ENCODE measurements at places on chromosomes 12 and 14.

DNA sequence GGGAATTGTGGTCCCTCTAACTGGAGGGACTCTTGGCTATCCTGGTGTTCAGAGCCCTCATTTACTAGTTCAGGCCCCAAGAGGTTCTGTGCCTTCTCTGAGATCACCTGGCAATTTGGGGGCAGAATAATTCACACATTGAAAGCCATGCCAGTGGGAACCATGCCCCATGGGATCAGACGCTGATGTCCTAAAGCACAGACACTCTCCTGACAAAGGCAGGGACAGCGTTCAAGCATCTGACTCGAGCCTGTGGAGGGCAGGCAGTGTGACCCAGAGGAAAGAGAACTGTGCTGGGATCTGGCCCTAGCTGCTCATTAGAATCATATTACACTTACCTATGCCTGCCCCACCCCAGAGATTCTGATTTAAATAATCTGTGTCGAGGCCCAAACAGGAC, 2.4 kb upstream of the ASB2 start:
- no peak for DNase-seq

DNA sequence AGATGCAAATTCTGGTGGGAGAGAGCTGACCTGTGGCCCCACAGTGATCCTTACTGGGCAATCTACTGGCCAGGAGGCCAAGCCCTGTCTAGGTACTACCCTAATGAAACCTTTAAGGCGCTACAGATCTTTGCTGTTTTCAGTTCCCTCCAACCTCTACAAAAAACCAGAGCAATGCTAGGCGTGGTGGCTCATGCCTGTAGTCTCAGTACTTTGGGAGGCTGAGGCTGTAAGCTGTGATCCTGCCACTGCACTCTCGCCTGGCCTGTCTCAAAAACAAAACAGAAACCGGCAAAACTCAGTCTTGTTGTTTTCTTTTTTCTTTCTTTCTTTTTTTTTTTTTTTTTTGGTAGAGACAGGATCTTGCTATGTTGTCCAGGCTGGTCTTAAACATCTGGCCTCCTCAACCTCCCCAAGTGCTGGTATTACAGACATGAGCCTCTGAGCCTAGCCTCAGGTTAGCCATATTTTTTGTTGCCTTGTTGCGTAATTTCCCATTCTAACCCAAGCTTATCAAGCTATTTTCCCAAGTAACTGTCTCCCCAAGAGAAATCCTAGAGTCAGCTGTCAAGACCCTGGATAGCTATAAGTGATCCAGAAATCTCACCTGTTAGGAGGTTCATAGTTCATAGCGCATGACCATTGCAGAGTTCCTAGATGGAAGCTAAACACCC, 2.8 kb downstream of the ETFBKMT start:
- DNase-seq = no peak

DNA sequence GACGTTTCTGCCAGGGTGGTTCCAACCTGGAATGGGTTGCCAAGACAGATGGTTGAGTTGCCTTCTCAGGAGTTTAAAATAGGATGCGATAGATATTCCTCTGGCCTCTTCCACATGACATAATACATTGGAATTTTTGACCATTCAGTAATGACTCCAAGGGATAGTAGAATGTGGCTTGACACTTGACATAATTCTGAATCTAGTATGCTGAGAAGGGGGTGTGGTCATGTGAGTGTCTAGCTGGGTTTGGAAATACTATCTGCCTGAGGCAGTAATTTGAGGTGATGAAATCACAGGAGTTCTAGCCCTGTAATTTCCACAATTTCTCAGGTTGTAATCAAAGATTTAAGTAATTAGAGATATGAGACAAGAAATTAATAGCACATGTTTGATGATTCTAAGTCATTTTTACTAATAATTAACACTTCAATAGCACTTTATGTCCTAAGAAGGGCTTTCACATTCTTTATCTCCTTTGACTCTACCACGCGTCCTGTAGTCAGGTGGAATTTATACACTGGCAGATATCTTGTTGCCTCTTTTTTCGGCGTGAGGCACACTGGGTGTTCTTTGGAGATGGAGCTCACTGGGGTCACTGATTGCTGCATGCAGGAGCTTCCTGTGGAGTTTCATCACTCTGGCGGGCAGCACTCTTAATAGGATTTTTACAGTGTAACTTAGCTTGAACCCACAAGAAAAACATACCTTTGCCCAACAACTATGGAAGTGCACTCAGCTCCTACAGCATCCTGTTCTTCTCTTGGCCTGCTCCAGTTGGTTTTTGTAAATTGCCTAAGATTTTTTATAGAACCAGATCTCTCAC, 3.2 kb upstream of the AMIGO2 start:
- DNase-seq = no peak

- DNase-seq = no peak
These were observed 20.4 kb downstream of the RGS6 start for GRCh38 chr14:71952381-71953363.

Measured in pancreas (tissue), 10 donors.